ENCODE measurements at places on chromosomes 4 and X.

DNA sequence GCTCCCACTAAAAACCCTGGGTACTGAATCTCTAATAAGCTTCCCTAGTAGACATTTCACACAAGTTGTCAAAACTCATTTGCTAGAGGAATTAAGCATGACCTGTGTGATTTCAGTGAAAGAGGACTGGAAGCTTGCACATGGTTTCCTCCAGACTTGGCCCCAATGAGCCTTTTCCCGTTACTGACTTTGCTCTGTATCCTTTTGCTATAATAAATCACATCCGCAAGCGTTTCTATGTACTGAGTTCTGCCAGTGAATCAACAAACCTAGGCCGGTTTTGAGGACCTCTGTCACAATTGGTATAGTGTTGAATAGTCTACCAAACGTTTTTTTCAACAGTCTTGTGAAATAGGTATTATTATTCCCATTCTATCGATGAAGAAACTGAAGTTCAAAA is 8.2 kb downstream of the ATP11C start:
- no peak for DNase-seq

GRCh38 chrX:11886745-11887144 is 128.7 kb downstream of the MSL3 start:
- peak; percentile 58 for DNase-seq

- DNase-seq = no peak
Observed at GRCh38 chr4:156439576-156440200, 486.0 kb upstream of the CTSO start.

DNA sequence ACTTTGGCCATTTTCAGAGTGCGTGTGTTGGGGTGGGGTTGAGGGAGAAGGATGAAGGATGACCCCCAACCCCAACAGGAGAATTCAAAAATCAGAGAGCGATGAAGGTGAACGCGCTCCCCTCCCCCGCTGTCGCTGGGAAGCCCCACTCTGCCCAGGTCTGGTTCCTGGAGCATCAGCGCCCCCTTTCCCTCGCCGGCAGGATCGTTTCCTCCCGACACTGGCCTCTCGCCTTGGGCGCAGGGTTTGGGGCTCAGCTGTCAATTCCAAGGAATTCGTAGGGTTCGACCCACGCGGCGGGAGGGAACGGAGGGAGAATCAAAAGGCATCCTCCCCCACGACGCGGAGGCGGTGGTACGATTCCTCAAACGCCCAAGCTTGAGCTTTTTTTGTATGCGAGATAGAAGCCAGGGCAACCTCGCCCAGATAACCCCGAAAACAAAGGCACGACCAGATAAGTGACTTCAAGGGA is 1.0 kb upstream of the PDGFRA start:
- DNase-seq = peak; percentile 82

DNA sequence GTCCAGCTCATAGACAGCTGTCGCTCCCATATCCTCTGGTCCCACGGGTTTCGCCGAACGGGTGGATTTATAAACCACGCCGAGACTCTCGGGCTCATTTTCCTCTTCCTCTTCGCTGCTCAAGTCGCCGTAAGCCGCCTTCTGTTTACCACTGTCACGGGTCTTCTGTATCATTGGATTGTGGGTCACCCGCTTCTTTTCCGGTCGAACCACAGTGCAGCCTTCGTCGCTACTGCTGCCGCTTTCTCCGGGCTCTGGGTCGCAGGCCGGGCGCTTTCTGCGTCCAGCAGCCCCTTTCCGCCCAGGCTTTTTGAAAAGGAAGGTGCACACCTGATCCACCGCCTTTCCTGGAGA is 311 bp downstream of the RNF113A start:
- DNase-seq = peak; percentile 8

- DNase-seq = no peak
Observed at GRCh38 chr4:118271788-118272187, 81.0 kb downstream of the PRSS12 start.

- no peak for DNase-seq
Observed at GRCh38 chr4:82903737-82904136, 3.2 kb downstream of the THAP9 start.

- no peak for DNase-seq
Observed at GRCh38 chr4:189048119-189048518, 892.6 kb upstream of the FRG1 start.

DNA sequence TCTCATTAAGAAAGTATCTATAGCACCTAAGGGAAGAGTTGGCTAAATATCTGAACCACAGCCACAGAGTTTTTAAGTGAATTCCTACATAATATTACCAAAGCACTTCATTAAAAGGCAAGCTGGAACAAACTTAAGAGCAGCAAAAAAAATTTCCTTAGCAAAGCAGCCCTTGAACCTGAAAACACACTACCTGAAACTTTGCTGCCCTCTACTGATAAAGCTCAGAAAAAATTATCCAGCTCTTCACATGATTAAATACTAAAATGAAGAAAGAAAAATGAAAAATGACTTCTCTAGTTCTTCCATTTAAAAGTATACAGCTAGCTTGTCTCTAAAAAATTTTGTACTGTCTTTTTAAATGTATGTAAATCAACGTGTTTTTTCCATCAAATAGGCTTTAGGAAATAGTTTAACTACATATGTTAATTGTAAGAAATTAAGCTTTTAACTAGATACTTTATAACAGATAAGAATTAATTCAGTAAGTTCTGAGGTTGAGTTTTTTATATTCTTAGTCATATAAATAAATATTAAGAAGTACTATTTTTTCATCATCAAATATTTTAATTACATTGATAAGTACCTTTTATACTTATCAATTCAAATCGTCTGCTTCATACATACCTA is 156.1 kb downstream of the STPG2 start:
- DNase-seq = peak; percentile 56

Measured in astrocyte of the spinal cord (primary cell).